Stimulated activated CD4-positive, alpha-beta T cell treated with anti-CD3 and anti-CD28 coated beads, Interleukin-15, amount 100 ng/mL, for 24 hours (primary cell): ENCODE measurements at places on chromosomes 12 and 14.

DNA sequence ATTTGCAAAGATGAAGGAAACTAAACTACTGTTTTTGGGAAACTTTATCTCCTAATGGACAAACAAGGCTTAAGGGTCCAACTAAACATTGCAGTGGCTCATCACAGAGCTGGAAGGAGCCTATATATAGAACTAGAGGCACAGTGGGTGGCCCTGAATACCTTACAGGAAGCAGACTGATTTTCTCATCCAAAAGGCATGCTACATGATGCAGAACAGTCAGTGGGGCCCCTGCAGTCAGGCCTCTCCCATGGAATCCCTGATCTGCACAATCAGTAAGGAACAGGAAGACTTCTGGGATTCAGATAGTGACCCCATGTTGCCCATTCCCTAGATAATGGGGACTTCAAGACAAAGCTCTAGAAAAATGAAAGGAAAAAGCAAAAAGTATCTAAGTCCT is 1.9 kb upstream of the LLPH start:
- no peak for DNase-seq

- no peak for DNase-seq
Observed at GRCh38 chr12:82952946-82953345, 266.2 kb downstream of the TMTC2 start.

DNA sequence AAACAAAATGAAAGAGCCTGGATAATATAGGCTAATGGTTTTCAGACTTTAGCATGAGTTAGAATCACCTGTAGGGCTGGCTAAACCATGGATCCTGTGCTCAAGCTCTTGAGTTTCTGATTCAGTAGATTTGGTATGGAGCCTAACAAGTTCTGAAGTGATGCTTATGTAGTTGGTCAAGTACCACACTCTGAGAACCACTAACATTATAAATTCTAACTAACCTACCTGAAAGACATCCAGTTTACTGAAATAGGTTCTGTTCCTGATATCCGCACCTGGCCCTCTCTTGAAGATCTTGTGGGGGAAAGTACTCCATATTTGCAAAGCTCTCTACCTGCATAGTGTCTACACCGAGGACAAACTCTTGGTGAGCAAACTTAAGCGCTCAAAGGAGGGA is 59.4 kb upstream of the VSX2 start:
- no peak for DNase-seq

DNA sequence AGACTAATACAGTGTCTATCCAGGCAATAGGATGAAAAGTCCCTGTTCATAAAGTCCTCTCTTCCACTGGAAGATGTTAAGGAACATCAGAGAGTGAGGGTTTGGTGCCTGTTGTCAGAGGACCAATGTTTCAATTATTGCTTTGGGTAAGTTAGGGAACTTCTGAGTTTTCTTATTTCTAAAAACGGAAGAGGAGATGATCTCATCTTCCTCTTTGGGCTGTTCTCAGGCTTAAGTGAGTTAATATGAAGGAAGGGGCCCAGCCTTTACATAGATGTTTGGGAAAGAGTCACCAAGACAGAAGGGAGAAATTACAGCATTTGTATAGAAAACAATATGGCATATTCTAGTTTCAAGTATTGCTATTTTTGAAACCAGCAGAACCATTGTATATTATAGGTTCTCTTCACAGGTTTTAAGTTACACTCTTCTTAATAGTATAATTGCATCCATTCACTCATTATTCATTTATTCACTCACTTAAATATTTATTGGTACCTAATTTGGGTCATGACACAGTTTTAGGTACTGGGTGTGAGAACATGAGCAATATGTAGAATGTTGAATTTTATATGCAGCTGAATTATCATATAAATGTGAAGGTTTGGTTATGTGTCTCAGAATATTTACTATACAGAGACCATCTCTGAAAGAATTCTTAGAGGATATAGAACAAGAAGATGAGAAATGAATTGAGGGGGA is 68.5 kb upstream of the LRIG3 start:
- no peak for DNase-seq

DNA sequence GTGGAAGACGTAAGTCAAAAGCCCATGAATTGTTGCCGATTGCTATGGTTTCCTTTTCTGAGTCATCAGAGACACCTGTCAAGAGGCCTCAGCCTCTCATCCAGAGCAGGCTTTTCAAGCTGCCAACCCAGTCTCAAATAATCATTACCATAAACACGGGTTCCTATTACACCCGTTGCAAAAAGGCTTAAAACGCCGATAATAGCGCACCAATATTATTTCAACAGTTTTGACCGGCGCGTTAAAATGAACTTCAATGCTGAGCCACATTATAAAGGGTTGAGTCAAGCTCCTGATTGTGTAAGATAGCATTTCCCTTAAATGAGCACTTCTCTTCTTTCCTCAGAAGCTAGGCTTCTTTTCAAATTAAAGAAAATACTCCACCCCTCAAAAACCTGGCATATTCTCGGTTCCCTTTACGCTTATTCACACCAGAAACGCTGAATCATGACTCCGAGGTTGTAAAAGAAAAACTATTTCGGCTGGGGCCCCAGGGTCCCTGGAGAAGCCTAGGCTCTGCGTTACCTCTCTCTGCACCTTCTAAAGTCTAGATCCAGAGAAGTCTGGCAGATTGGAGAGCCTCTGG is 1.4 kb downstream of the TMTC1 start:
- DNase-seq: peak; percentile 9

GRCh38 chr14:54617467-54617866 is 50.5 kb downstream of the SAMD4A start:
- DNase-seq: no peak

DNA sequence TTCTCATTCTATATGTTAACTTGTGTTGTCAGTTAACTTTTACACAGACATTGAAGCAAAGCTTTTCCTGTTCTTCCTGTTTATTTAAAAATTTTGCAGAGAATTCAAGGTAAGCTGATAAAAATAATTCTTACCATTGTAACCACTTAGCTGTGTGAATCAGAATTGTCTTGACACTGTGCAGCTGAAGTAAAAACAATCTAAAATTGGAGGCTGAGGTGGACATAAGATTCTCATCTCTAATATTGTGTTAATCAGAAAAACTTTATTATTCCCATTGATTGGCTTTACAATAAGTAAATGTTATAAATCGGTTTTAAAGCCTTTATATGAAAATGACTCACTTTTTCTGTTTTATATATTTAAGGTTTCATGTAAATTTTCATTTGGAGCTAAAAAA is 240.3 kb upstream of the PLEKHG7 start:
- DNase-seq: no peak

- no peak for DNase-seq
Observed at GRCh38 chr14:56715938-56716337, 94.3 kb downstream of the OTX2 start.

GRCh38 chr14:33618361-33619105 is 332.3 kb downstream of the EGLN3 start:
- no peak for DNase-seq
